Stimulated activated CD8-positive, alpha-beta memory T cell treated with anti-CD3 and anti-CD28 coated beads, Interleukin-12 subunit alpha, Interleukin-12 subunit beta, amount 100 ng/mL, for 4 hours (primary cell): ENCODE measurements at places on chromosomes 7 and 10.

GRCh38 chr10:127525686-127526085, 23.4 kb upstream of the NPS start:
- no peak for DNase-seq

DNA sequence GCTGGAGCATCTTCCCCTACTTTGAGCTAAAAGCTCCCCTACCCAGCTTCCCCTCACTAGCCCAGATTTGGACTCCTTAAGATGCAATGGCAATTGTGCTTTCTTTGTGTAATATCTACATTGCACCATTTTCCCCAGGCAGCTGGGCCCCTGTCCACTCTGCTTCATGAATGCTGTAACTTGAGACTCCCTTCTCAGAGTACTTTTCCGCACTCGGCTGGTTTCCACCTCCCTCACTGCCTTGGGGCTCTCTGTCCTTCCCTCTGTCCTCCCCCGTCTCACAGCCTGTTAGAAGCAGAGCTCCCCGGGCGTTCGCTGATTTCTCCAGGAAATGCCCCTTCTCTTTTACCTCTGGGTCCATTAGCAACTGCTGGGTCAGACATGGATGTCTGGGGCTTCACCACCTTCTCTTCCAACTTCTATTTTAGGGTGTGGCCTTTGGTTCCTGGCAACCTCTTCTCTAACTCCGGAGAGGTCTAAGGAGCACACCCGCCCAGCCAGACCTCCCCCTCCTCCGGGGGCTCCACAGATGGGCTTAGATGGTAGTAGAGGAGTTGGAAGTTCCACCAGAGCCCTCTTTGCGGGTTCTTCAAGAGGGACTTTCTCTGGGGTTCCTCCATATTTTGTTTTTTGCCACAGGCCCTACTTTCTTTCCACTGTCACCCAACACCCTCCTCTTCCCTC, 2.9 kb upstream of the TMEM72 start:
- DNase-seq = no peak

DNA sequence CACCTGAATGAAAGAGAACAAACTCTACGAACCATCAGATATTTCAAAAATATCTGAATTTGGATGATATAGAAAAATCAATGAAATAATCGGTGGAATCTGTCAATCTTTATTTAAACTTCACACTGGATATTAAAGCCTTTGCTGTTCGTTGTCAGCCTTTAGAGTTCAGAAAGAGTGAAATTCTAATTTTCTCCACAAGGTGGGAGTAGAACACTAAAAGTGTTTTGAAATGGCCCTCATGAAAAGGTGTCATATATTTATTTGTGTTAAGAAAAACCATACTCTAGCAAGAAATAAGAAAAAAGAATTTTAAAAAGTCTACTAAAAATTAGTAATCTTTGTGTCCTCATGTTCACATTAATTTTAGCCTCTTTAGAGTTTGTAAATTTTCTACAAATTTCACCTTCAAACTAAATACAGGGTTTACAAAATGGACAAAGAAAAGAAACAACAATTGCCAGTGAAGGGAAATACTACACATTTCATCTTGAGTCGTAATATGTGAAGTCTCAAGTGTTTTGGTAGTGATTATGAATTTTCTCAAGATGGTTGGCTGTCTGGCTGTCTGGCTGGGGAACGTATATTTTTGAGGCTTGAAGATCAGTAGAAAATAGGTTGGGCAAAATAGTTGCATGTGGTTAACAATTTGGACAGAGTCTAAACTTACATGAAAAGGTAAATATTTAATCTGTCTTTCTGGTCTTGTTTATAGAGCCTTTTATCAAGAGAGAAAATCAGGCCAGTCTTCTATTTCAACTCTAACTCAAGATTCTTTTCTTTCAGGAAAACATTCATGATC, 43.7 kb downstream of the DNAJB9 start:
- DNase-seq = no peak

DNA sequence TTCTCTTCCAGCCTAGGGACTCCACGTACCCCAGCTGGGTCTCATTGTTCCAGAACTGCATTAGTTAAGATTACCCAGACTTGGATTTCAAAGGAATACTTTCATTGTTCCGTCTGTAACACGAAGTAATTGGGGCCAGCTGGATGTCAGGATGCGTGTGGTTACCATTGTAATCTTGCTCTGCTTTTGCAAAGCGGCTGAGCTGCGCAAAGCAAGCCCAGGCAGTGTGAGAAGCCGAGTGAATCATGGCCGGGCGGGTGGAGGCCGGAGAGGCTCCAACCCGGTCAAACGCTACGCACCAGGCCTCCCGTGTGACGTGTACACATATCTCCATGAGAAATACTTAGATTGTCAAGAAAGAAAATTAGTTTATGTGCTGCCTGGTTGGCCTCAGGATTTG, 21.0 kb downstream of the LRRC17 start:
- no peak for DNase-seq

DNA sequence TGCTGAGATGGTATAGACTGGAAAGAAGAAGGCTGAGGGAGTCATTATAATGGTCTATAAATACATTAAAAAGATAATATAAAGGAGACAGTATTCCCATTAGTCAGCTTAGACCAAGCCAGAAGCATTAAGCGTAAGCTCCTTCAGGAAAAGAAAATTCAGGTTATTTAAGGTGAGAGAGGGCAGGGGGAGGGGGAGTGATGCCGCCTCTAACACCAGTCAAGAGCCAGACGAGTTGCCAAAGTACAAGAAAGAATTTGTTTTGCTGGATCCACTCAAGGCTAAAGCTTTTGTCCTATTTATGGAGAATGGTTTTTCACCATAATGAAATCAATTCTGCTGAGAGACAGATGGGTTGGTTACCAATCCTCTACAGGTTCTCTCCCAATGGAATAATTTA, 99.3 kb downstream of the CFAP58 start:
- DNase-seq = no peak

- no peak for DNase-seq
These were observed 17.7 kb downstream of the SOSTDC1 start for GRCh38 chr7:16447876-16448275.

GRCh38 chr10:85152496-85152895, 824.1 kb downstream of the CCSER2 start:
- no peak for DNase-seq

GRCh38 chr7:127252778-127253280, at the start of gene GRM8:
GRM8 (minus strand) TSS chr7:127252941.
- DNase-seq = no peak

- DNase-seq = no peak
These were observed 12.8 kb downstream of the GCK start for GRCh38 chr7:44176486-44176885.

DNA sequence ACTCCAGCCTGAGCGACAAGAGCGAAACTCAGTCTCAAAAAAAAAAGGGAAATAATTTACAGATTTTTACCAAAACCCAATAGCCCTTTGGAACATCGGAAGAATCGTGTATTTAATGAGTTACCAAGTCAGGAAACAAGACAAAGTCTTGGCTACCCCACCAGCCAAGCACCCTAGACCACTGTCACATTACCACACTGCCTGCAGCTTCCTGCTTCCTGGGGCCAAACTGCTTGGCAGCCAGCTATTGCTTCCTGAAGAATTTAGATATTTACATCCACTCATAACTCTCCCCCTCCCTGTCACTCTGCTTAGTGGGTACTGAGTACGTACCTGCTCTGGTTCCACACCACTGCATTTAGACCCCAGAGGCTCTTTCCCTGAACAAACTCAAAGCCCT, 14.1 kb upstream of the TNPO3 start:
- DNase-seq = no peak

DNA sequence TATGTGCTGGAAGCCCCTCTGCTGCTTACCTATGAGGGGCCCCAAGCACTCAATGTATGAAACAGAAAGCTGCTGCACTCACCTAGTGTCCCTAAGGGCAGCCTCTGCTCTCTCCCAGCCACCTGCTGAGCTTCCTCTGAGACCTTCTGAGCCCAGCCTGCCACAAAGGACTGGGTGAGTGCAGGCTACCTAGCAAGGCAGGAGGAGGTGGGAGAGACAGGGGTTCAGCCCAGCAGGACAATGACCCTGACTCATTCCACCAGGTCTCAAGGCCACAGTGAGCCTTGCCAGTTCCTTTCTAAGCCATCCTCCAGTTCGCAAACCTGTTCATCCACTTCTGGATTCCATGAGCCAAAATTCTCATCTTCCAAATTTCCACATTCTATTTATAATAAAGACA, 16.3 kb downstream of the VOPP1 start:
- no peak for DNase-seq

GRCh38 chr10:95242581-95243317, 48.1 kb downstream of the PDLIM1 start:
- no peak for DNase-seq

- no peak for DNase-seq
These were observed 96.3 kb upstream of the ANKRD1 start for GRCh38 chr10:91017198-91017597.

- no peak for DNase-seq
These were observed 134.1 kb downstream of the SH2D4B start for GRCh38 chr10:80671847-80672246.

DNA sequence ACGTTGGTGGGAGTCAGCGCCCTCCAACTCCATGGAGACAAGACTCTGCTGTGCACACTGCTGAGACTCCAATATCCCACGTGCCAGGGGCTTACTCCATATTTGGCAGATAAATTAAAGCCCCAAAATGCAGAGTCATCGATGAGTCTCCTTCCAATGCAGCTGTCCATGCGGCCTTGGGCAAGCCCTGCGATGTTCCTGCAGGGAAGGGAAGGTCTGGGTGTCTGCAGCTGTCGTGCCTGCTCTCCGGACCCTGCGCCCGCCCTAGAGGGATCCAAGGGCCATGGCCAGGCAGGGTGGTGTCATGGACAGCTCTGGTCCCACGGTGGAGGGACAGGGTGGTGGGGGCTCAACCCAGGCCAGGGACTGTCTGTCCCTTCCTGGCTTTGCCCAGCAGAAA, 185.2 kb downstream of the PTPRN2 start:
- DNase-seq = no peak

- DNase-seq = no peak
These were observed 16.0 kb downstream of the PDGFA start for GRCh38 chr7:503575-504111.

DNA sequence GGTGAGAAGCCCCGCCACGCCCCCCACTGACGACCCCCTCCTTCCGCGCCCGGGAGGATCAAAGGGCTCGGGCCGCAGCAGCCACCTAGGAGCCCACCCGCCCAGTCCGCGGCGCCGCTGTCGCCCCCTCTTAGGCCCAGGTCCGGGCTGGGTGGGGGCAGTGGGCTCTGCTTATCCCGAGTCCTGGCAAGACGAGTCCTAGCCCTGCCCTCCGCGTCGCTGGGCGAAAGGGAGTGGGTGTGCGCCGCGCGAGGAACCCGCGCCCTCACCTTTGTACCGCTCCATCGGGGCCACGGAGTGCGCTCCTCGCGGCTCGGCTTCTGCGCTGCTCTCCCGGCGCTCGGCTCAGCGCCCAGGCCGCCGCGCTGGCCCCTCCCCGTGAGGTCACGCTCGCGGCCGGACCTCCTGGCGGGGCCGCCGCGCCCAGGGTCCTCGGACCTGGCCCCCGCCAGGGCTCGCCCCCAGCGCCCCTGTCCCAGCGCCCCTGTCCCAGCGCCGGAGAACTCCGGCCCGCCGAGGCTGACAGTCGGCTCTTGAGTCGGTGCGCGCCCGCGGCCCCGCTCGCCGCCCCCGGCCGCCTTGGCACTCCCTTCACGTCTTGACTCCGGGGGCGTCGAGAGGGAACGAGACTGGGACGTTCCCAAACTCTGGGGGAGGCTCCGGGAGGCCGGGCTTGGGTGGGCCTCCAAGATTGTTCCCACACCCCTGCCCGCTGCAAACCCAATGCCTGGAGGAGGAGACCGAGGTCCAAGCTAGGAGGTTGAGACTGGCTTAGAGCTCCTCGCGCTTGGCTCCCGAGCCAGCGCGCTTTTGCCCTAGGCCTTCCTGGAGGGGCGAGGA, at the start of gene AFAP1L2:
Gene AFAP1L2, minus strand, starts transcription at position 332 of the 840 bp plus-strand sequence. Its CDS starts 47 bp downstream, at position 285.
- DNase-seq = no peak

DNA sequence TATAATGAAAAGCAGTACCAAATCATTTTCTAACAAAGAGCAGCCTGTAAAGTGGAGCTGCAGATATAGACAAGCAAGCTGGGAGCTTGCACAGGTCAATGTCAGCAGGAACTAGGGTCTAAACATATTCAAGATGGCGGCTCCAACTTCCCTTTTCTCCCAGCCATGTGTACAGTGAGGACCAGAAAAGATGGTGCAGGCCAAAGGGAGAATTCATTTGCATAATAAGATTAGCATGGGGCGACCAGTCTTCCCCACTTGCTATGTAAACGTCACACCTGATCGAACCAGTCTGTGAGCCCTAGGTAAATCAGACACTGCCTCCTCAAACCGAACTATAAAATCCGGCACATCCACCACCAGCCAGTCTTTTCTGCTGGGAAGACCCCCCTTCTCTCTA, 4.4 kb upstream of the RAPGEF5 start:
- DNase-seq = no peak

GRCh38 chr7:100679129-100679926, 5.8 kb downstream of the GNB2 start:
- no peak for DNase-seq

DNA sequence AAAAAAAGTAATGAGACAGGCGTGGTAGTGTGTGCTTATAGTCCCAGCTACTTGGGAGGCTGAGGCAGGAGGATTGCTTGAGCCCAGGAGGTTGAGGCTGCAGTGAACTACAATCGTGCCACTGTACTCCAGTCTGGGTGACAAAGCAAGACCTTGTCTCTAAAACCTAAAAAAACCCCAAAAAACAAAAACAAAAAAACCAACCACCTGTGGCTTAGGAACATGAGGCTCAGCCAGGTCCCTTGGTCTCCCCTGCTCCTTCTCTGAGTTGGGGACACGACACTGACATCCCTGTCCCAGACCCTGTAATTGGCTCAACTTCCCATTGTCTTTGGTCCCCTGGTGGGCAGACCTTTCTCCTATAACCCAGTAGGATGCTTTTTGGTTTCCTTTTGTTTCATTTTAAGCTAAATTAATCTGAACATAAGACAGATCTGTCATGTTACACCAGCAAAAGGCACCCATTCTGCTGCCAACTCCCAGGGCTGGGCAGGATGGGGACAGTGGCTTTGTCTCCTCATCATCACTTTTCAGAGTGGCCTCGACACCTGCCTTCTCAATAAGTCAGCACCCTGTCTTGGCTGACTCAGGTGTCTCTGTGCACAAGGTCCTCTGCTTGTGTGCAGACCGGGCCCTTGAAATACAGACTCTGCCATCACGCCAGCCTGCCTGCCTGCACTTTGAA, 74.4 kb downstream of the MYL10 start:
- DNase-seq = no peak

GRCh38 chr10:29699621-29700020, 64.8 kb upstream of the SVIL start:
- DNase-seq = no peak

- DNase-seq = no peak
These were observed 300.0 kb downstream of the PLXNA4 start for GRCh38 chr7:132276234-132276630.

- DNase-seq = no peak
These were observed 50.7 kb downstream of the PPP1R3C start for GRCh38 chr10:91582153-91582554.

- DNase-seq = no peak
These were observed 175.8 kb downstream of the TNS3 start for GRCh38 chr7:47405921-47406800.

DNA sequence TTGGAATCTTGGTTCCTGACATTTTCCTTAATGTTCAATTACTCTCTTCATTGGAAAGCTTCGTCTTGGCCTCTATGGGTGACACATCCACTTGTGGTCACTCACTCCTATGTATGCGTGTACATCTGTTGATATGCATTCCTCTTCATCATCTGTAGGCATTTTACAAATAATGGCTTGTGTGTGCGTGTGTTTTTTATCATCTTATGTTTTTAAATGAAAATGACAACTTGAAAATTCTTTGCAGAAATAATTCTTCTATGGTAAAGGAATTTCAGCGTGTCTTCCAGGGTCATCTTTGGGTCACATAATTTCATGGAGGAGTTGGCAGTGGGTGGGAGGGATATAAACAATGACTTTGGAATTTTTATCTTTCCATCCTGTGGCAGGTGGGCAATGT, 925.1 kb downstream of the LRMDA start:
- no peak for DNase-seq

- no peak for DNase-seq
These were observed 74.2 kb upstream of the ANLN start for GRCh38 chr7:36315309-36315944.
